Colonic mucosa (tissue), 4 donors: ENCODE measurements at places on chromosomes 6 and 20. TPM values are rescaled to one million over a fixed set of nuclear protein-coding genes. Genes with fewer than 3 reads are reported as not detected.

DNA sequence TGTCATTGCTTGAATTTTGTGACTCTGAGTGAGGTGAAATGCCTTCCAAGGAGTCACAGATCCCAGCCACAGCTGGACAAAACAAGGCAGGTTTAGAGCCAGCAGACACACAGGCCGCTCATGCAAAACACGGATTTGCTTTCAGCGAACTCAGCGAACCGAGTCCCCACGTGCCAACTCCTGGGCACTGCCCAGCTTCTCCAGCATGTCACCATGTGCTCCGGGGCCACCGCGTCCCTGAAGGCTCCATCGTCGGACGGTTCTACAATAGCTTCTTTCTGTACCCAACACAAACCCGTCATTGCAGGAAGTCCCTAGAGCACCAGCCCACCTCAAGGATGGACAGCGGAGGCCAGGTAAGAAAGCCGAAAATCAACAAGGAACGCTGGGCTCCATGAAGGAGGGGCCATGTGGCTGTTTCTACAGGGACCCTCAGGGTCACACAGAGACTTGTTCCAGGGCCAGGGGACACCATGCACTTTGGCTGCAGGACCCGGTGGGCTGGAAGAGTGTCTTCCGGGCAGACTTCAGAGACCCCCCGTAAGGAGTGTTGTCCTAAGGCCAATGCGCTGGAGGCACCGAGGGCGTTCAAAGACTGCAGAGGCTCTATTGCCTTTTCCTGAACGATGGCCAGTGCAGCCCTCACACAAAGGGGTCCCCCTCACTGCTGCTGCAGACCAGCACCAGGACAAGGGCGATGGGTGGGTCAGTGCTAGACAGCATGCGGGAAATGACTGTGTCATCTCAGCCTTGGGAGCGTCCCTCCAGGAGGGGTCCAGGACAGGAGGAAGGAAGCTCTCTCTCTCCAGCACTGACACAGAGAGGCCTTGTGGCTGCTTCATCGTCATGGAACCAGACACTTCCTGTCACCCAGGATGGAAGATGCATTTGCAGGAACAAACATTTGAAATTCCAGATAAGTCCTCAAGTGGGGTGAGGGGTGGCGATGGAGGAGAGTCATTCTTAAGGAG is 19.8 kb downstream of the DACT2 start:
- H3K4me1 ChIP-seq, result no peaks in the 10 kb centered on the region
- no peak for DNase-seq

DNA sequence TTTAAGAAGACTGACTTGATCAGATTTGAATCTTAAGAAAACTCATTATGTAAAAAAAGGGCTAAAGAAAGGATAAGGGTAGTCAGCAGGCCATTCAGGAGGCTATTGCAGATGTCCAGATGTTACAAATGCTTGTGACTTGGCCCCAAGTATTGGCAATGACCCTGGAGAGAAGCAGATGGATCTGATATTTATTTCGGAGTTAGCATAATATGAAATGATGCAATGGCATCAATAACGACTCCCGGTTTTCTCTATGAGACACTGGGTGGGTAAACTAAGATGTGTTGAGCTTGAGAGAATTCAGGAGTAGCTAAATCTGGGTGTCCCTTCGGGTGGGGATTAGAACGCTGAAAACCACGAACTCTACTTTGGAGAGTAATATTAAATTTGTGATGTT is 149.7 kb downstream of the LAMA2 start:
- H3K4me1 ChIP-seq, result no peaks in the 10 kb centered on the region
- no peaks in the 10 kb centered on the region for H3K36me3 ChIP-seq
- H3K27ac ChIP-seq, result no peak overlapping the region

The SLC22A16 gene
- total RNA-seq, result 1.1 TPM

DNA sequence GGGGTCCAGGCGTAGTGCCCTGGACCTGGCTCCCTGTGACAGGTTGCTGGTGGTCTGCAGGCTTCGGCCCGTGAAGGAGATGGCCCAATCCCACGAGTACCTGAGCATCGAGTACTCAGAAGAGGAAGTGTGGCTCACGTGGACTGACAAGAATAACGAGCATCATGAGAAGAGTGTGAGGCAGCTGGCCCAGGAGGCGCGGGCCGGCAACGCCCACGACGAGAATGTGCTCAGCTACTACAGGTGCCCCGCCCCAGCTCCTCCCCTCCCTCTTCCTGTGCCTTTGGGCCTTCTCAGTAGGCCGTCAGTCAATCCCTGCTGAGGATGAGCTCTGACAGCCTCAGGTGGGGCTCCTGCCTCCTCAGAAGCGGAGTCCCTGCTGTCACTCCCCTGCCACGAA is 42.6 kb downstream of the UQCC2 start:
- H3K36me3 ChIP-seq, result peaks cover 13% of the 10 kb centered on the region
- H3K4me1 ChIP-seq, result no peaks in the 10 kb centered on the region
- H3K27ac ChIP-seq, result no peak overlapping the region
- no peak overlapping the region for H3K4me3 ChIP-seq

- no peaks in the 10 kb centered on the region for H3K4me1 ChIP-seq
- H3K36me3 ChIP-seq, result no peaks in the 10 kb centered on the region
- H3K4me3 ChIP-seq, result no peak overlapping the region
- DNase-seq, result peak; percentile 14
- H3K27me3 ChIP-seq, result no peaks in the 10 kb centered on the region
Observed at GRCh38 chr6:169960521-169960885, 209.1 kb downstream of the ERMARD start.

The TFAP2B gene
- total RNA-seq, result not detected

GRCh38 chr20:54132612-54133433 is 41.0 kb downstream of the CYP24A1 start:
- H3K36me3 ChIP-seq, result no peaks in the 10 kb centered on the region
- peak overlapping the region; percentile 64 for H3K27ac ChIP-seq
- no peak for DNase-seq
- no peak overlapping the region for H3K4me3 ChIP-seq
- peaks cover 4% of the 10 kb centered on the region for H3K4me1 ChIP-seq
- H3K27me3 ChIP-seq, result no peaks in the 10 kb centered on the region

The KIAA0408 gene
- total RNA-seq, result 2.7 TPM

GRCh38 chr6:34589691-34590090 is 33.6 kb upstream of the SPDEF start:
- H3K27ac ChIP-seq, result no peak overlapping the region
- no peak overlapping the region for H3K4me3 ChIP-seq
- no peaks in the 10 kb centered on the region for H3K36me3 ChIP-seq
- DNase-seq, result no peak
- no peaks in the 10 kb centered on the region for H3K4me1 ChIP-seq

The TREM1 gene
- total RNA-seq, result 1.4 TPM

The TSBP1 gene
- total RNA-seq, result not detected
